ENCODE measurements at places on chromosomes 6 and 20.

DNA sequence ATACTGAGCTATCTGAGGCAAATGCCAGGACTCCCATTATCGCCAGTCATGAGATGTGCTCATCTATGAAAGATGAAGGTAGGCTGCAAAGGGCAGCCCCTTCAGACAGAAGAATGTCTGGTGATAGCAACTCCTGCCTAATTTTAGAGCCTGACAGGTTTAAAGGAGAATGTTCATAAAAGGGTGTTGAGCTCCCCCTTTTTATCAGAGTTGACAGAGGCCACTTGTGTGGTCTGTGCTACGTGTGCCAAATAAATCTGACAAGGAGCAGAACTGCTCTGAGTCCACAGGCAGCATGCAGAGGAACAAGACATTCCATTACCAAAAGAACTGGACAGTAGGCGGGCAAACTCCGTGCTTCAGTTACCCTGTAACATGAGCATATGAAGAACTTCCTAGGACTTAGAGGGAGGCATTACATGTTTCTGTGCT, 101.8 kb downstream of the PREP start:
- DNase-seq, result no peak

DNA sequence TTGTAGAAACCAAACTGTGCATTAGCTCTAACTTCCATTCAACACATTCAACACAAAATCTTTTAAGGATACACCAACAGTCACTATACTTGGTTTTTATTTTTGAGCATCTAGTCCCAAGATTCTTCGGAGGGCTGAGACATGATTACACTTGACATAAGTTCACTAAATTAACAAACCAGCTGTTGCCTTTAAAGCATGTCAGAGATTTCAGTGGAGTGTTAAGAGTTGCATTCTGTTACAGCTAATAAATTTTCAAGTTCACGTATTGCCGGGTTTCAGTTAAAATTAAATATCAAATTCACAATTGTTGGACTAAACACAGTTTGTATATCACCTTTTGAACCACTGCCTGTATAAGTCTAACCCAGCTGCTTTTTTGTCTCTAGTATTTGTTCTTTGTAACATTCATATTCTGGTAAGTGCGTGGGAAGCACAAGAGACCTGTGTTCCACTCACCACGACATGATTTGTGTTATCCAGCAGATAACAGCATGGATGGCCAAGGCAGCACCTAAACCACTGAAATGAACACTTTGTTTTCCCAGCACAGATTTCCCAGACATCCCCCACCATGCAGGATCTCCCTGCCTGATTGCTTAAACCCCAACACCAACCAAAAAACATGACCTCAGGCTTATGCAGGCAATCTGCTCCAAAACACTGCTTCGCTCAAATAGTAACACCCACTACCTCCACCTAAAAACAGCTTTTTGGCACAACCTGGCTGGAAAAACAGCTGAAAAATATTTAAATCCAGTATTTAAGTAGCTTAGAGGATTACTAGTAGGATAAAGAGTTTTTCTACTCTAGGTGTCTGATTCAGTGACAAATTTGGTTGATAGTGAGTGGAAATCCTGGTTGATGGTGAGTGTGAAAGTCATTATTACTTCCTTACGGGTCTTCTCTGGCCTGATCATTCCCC, 286.5 kb upstream of the NT5E start:
- no peak for DNase-seq

DNA sequence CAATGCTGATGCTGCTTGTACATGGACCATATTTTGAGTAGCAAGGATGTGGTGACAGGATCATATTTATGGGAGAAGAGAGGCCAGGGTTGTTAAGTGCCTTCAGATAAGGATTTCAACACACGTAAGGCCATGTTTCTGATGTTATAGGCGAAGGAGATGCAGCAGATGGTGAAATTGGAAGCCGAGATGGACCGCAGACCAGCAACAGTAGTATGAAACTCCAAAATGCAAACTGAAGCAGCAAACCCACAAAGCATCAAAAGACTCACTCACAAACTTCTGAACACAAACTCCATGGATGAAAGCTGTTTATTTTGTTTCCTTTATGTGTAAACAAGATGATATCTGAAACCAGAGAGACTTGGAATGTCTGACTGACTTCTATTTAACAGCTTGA, 35.6 kb upstream of the LAMP5 start:
- no peak for DNase-seq

DNA sequence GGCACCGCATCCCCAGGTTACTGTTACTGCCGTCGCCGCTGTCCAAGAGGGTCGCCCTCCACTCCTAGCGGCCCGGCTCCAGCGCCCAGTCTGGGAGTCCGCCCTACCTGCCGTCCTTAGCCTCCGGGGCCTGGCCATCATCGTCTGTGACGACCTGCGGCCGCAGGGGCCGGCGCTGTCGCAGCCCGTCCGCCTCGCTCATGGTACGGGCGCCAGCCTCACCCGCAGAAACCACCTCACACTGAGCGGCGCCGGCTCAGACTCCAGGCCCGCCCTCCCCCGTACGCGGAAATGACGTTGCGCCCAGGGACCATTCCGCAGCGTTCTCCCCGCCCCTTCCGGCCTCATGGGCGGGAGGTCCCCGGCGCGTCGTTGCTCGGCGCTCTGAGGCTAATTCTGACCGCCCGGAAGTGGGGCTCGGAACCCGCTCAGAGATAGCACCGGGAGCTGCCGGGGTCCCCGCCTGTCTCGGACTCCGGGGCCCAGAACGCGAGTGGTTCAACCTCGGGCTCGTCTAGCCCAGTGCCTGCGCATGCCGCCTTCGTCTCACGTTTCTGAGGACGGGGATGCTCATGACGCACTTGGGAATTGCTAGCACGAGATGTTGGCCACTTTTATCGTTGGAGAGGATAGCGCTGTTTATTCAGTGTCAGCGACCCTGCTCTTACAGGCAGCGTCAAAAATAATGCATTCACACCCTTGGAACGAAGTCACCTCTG, at the start of gene APMAP:
TSS of gene APMAP (minus strand) at position 265 of the 719 bp plus-strand sequence. CDS start at position 202, 63 bp downstream.
- DNase-seq, result peak; percentile 97

DNA sequence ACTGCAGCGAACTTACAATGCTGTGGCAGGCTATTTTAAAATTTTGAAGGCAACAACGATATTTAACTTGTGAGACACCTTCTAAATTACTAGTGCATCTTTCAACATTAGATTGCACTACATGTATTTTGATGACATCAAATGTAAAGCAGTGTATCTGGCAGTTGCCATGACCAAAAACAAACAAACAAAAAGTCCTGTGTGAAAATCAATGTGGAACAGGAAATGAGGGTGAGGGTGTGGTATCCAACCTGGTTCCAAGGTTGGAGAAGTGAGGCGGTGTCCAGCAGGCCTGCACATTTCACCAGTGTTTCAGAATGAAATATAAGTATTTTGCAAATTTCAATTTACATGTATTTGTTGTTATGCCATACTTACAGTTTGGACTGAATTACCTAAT, 112.0 kb downstream of the LAMP5 start:
- peak; percentile 72 for DNase-seq

DNA sequence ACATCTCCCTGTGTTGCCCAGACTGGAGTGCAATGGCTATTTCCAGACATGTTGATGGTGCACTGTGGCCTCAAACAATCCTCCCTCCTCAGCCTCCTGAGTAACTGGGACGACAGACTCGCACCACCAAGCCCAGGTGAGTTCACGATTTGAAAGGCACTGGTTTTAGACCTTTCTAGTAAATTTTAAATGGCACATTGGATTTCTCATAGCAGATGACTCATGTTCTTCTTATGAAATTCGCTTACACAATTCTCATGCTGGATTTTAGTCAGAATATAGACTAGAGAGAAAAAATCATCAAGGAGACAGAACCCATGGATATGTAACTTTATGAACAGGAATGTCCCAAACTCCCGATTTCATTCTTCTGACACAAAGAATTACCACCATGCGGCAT, 18.1 kb upstream of the PXDC1 start:
- DNase-seq, result no peak

DNA sequence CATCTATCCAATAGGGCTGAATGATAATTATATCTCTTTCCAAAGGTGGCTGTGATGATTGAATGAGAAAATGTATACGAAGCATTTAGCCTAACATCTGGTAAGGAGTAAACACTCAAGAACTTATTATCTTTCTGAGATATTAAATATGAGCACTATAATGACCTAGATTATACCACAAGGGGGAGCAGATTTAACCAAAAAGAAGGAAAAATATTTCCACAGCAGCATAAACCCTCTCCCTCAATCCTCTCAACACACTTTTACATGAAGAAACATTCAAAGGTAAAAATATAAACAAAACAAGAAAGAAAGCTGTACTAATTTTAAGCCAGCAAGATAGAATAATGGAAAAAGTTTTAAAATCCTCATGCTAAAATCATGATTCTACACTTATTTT, 68.4 kb downstream of the SHPRH start:
- DNase-seq, result peak; percentile 15

DNA sequence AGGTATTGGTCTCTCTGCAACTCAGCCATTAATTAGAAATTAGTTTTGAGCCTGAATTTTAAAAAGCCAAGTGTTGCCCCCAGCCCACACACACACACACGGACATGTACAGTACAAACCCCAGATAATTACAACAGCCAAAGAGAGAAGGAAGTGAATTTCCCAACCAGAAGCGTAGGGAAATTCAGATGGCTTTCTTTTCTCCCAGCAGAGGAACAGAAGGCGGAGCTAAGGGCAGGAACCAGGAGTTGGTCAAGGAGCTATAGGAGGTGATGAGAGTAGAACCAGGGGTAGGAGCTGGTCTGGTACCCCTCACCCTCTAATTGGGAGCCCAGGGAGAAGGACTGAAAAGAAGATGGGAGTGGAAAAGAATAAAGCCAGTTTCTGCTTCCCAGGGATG, 3.9 kb upstream of the ZBTB9 start:
- DNase-seq, result no peak

- DNase-seq, result no peak
These were observed 64.7 kb downstream of the GPR6 start for GRCh38 chr6:110042670-110043296.

GRCh38 chr6:109308018-109308492, 74.2 kb downstream of the CD164 start:
- peak; percentile 94 for DNase-seq

- DNase-seq, result no peak
These were observed 33.3 kb downstream of the NQO2 start for GRCh38 chr6:3032986-3033385.

- DNase-seq, result no peak
These were observed 4.1 kb downstream of the LINC00237 start for GRCh38 chr20:21101932-21102575.

GRCh38 chr6:13548500-13549210, 25.7 kb upstream of the SIRT5 start:
- DNase-seq, result no peak

GRCh38 chr6:14038467-14039437, 78.8 kb upstream of the CD83 start:
- DNase-seq, result peak; percentile 16

- no peak for DNase-seq
These were observed 66.1 kb upstream of the EMILIN3 start for GRCh38 chr20:41432746-41433145.

- no peak for DNase-seq
These were observed 50.3 kb upstream of the CDKAL1 start for GRCh38 chr6:20483887-20484497.

DNA sequence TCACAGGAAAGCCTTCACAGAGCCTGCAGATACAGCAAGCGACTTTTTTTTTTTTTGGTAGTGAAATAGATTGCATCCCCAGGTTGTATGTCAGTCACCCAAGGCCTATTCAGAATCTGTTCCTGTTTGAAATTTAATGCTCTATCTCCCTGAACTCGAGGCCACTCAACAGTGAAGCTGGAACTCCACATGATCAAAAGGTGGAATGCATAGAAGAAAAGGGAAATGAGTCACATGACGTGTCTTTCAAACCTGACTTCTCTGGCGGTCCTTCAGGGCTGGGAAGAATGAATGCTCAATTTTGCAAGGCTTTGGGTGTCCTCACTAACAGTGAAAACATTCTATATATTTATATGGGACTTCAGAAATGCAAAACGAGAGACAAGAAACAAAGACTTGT, 88.4 kb upstream of the B3GAT2 start:
- DNase-seq, result no peak

GRCh38 chr20:24896984-24897383, 52.1 kb upstream of the CST7 start:
- no peak for DNase-seq

DNA sequence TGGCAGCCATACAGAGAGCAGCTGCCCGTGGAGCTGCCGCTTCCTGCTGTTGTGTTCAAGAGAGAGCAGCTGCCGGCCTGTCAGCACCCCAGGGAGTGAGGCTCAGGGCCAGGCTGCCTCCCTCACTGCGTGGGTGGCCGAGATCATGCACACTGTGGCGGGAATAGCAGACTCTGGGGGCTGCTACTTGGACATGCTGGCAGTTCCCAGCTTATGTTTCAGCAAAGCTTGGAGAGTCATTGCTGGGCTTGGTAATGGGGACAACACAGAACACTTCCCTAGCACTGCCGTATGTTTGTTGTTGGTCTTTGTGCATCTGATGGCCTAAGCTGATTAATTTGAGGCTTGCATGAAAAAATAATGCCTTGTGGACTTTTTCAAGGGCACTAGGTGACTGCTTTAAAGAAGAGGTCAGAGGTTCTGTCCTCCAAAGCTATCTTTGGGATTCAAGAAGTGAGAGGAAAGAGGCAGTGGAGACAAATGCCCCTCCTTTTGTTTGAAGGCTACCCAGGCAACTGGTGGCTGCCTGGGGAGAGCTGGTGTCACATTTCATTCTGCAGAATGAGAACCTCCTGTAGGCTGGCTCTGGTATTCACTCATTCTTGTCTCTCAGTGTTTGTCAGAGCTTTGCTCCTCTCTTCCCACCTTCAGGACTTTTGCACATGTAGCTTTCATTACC, 18.8 kb downstream of the MRAP2 start:
- DNase-seq, result peak; percentile 90

GRCh38 chr20:51871943-51872342, 69.6 kb upstream of the SALL4 start:
- DNase-seq, result no peak

GRCh38 chr6:137698636-137699030, 168.4 kb upstream of the TNFAIP3 start:
- no peak for DNase-seq

- DNase-seq, result no peak
These were observed 115.2 kb upstream of the LGSN start for GRCh38 chr6:63434943-63435342.

DNA sequence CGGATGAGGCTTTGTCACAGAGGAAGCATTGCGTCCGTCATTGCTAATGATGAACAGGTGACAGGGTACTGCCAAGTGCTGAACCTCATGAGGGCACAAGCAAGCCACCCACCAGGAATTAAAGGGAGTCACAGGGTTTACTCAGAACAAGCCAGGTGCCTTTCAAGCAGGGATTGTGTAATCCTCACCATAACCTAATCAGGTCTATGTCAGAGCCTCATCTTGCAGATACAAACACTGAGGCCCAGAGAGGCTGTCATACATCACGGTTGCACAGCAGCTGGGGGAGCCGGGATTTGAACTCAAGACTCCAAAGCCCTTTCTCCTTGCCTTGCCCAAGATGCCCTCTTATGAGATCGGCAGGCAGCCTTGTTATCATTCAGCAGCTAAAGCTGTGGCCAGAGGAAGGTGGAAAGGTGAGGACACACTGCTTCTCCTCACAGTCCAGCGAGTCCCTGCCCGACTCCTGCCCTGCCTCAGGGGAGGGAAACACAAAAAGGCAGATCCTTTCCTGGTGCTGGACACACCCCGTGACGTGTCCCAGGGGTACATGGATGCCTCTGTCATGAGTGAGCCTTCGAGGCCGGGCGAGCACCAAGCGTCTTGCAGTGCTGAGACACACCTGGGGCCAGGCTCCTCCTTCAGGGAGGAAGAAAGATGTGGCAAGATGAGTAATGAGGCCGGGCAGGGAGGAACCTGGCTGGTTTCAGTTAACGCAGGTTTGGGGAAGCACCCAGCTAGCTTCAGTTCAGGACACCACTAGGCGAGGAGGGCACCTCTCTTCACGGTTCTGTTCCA, 214.9 kb downstream of the LY86 start:
- DNase-seq, result peak; percentile 26

Data from DMS53 (cell line).